Effector CD8-positive, alpha-beta T cell (primary cell): ENCODE measurements at places on chromosomes 16 and 17.

DNA sequence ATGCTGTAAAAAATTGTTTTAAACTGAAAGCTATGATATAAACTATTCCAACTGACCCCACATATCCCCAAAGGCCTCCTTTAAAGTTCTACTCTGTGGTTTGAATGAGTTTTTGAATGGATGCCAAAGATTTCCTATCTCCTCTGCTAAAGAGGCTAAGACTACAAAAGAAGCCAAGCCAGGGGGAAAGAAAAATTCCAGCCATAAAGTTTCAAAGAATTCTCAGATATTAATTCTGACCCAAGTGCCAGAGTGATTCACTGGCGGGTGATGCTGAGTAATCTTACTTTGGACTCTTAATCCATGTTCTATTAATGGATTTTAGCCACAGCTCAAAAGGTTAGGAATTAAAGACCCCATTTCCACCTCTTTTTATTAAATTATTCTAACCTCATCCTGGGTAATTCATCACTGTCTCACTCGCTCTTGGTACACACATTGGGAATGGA is 60.7 kb downstream of the HS3ST3A1 start:
- no peak for DNase-seq

DNA sequence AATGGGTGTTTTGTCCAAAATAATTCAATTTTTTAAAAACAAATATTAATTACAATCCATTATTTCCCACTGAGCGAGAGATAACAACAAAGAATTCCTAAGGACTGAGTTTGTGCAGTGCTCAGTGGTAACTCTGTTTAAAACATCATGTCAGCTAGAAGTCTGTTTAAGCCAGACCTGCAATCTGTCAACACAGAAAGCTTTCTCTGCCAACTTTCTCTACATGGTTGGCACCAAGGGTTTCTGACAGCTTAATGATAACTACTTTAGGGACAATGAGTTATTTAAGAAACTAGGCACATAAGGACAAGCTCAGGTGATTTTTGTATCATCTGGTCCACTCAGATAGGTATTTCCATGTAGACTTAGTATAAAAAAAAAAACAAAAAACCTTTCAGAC is 81.8 kb downstream of the WDR59 start:
- DNase-seq, result no peak

DNA sequence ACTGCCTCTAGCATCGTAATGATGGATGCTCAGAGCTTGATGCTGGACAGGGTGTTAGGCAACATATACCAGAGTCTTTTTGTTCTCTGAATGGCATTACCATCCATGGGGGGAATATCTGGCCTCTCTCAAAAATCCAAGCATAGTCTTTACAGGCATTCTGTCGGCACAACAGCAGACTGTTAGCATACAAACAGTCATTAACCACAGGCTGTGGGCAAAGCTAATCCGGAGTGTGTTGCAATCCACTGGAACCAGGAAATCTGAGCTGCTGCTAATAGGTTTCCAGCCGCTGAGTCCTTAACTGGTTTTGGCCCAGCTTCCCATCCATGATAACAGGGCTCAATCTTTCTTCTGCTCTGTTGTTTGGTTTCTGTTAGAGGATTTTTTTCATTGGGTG is 371.9 kb downstream of the HS3ST3B1 start:
- DNase-seq, result no peak

DNA sequence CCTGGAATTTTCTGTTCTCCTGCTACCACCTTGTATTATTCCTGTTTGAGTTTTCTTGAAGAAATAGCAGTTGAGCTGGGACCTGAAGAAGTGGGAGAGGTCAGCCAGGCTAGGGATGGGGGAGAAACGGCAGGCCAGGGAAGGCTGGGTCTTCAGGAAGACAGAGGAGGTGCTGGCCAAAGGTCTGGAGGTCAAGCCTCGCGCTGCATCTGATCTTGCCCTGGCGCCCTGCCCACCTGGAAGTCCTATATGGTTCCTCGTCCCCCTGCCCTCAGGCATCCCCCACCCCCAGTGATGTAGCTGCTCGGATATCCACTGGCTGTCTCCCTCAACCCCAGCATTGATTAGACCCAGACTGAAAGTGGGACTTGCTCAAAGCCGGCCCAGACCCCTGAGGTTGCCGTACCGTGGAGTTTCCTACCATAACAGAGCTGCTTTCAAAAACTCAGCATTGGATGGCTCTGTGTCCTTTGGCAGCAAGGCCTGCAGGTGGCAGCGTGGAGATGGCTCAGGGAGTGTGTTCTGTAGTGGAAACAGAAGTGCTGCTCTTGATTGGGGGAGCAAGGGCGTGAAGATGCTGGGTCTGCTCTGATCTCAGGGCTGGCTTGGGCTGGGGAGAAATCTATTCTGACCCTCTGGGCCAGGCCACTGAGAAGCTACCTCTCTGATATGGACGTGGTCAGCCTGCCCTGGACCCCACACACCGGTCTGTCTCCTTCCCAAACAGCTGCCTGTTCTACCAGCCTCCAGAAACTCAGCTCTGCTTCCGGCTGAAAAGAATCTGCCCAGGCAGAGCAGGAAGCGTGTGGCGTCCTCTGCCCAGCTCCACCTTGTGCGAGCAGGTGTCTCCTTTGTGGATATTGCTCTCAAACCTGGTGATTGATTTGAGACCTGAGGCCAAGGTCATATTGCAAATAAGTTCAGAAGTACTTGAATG is 107.0 kb upstream of the CACNG5 start:
- DNase-seq, result no peak

DNA sequence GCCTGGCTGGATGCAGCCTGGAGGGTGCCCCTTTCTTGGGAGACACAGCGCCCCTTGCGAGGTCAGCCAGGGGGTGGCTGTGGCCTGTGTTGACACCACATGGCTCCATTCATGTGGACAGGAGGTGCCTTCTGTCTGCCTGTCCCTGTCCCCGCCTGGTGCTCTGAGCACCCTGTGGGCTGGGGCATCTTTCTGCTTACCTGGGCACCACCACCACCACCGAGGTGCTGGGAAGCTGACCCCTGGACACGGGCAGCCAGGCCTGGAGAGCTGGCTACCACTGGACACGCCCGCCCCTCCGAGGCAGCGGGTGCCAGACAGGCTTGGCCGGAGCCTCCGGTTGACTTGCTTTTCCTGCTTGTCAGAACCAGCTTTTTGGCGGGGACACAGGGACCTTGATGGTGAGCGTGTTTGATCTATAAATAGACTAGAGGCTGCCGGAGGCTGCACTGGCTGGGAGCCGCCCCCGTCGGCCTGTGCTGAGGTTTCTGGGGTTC is 121.3 kb upstream of the GSE1 start:
- DNase-seq, result no peak

- DNase-seq, result no peak
These were observed 540 bp downstream of the MFSD11 start for GRCh38 chr17:76738468-76738850.

GRCh38 chr16:74607962-74608356 is 1.0 kb upstream of the GLG1 start:
- no peak for DNase-seq

DNA sequence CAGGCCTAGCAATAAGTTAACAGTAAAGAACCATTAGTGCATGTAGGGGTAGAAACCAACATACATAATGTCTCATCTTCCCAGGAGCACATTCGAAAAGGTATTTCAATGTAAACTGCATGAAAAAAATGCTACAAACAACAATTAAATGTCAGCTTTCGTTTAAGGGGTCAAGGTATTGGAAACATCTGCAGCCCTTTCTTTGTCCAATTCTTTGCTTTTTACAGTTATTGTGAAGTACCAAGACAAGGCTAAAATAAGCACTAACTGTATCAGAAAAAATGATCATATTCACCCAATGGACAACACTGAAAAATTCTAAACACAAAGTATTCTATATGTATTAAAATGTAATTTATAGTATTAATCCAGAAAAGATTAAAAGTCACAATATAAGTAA is 37.9 kb downstream of the GPATCH8 start:
- DNase-seq, result no peak

DNA sequence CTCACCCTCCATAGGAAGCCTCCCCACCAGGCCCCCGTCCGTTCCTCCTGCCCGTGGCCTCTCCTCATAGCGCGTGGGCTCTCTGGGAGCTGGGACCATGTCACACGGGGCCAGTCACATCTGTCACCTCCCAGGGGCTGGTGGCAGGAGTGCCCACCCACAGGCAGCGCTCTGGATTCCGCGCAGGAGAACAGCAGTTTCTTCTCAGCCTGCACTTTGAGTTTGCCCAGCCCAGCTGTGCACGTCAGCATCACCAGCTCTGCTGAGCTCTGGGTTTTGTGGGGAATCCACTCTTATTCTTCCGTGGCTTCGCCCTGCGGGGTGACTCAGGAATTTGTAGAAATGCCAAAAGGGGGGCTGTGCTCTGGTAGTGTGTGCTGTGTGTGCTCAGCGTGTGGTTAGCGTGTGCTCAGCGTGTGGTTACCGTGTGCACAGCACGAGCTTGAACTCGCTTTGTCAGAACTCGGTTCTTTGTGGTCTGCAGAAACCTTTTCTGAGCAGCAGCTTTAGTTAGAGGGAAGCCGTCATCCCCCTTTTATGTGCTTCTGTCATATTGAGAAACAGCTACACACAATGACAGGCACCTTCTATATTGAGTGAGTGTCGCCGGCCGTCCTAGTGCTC is 3.2 kb downstream of the ACSF3 start:
- peak; percentile 33 for DNase-seq

DNA sequence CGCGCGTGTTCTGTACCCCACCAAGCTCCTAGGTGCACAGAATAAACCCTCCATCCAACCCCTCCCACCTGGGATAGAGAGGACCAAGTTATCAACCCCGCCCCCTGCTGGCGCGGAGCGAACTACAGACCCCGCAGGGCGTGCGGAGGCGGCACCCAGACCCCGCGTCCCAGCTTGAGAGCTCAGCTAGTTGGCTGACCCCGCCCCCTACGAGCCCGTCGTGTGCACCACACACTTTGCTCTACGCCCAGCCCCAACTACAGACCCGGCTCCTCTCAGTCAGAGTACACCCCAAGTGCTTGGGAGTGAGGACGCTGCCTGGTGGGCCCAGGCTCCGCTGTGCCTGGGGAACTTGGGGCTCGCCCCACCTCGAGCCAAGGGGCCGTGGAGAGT is 1.5 kb downstream of the GRIN2A start:
- no peak for DNase-seq

DNA sequence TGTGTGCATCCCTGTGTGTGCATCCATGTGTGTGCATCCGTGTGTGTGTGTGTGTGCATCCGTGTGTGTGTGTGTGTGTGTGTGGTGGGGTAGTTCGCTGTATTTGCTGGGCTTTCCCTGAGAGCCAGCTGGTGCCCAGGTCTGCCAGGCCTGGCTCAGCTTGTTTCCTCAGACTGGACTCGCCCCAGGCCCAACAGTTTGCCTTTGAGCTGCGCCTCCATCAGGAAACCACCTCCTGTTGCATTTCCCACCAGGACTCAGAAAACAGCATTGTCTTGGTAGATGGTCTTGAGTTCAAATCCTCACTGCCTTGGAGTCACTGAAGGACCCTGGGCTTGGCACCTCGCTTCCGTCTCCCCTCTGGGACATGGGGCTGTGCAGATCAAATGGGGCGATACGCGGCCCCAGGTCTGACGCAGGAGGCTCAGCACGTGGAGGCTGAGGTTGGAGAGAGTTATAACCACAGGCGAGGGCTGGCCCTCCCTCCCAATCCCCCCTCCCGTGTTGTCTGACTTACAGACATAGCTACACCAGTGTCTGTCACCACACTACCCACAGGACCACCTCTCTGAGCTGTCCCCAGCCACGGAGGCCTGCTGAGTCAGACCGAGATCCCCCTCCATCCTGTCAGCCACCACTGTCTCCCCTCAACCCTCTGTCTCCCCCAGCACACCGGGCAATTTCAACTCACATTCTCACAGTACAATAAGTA is 4.7 kb downstream of the ITGAE start:
- peak; percentile 15 for DNase-seq

- no peak for DNase-seq
These were observed 3.0 kb downstream of the ABHD15 start for GRCh38 chr17:29563816-29564215.

DNA sequence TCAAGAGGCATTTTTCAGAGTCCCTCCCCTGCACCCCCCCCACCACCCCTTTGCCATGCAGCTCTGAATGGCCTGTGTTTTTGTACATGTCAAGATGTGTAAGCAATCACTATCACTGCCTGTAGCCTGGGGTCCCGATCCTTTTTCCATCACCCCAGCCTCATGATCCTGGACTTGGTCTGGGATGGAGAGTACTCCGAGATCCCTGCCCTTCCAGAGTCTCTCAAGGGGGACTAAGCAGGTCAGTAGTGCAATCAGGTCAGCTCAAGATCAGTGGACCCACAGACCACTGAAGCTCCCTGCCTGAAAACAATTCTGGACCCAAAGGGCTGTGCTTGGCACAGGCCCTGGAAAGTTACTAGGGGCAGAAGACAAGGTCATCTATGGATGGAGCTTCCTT is 7.5 kb upstream of the GJD3 start:
- no peak for DNase-seq

- peak; percentile 58 for DNase-seq
These were observed 41.5 kb downstream of the CD300LF start for GRCh38 chr17:74671031-74671771.

GRCh38 chr17:27469256-27469655 is 13.0 kb downstream of the KSR1 start:
- no peak for DNase-seq

- DNase-seq, result no peak
These were observed 90.8 kb downstream of the DYNLRB2 start for GRCh38 chr16:80631581-80631980.

GRCh38 chr16:8953064-8953463 is 10.6 kb downstream of the USP7 start:
- DNase-seq, result no peak

DNA sequence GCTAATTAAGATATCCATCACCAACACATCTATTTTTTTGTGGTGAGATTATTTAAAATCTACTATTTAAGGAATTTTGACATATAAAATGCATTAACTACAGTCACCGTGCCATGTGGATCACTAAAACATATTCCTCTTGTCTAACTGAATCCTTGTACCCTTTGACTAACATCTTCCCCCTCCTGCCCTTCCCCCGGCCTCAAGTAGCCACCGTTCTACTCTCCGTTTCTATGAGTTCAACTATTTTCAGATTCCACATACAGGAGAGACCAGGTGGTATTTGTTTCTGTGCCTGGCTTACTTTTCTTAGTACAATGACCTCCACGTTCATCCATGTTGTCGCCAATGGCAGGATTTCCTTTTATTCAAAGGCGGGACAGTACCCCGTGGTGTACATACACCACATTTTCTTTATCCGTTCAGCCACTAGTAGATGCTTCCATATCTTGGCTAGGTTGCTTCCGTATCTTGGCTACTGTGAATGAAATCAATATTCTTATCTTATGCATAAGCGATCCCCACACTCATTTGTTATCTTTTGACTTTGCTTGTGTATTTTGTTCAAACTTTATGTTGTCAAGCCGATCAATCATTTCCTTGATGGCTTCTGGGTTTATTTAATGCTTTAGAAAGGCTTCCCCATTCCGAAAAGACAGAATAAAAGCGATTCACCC is 134.7 kb downstream of the KCNJ12 start:
- no peak for DNase-seq
